ENCODE measurements at places on chromosomes 13 and 19.

- DNase-seq, result no peak
These were observed 19.3 kb downstream of the SLC25A30 start for GRCh38 chr13:45398877-45399276.

DNA sequence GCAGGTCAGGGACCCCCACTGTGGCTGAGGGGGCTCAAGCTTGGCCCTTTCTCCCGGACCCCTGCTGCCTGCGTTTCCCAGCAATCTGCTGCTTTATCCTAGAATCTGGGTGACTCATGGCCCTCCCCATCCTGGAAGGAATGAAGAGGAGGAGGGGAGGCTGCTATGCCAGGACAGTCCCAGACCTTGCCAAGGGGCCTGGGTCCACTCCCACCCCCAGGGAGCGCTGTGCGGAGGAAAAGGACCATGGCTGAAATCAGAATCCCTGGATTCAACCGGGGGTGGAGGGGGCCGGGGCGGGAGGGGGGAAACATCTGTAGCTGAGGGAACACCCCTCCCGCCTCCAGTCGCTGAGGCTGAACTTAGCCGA, 20.5 kb downstream of the ZNF114 start:
- DNase-seq, result no peak

DNA sequence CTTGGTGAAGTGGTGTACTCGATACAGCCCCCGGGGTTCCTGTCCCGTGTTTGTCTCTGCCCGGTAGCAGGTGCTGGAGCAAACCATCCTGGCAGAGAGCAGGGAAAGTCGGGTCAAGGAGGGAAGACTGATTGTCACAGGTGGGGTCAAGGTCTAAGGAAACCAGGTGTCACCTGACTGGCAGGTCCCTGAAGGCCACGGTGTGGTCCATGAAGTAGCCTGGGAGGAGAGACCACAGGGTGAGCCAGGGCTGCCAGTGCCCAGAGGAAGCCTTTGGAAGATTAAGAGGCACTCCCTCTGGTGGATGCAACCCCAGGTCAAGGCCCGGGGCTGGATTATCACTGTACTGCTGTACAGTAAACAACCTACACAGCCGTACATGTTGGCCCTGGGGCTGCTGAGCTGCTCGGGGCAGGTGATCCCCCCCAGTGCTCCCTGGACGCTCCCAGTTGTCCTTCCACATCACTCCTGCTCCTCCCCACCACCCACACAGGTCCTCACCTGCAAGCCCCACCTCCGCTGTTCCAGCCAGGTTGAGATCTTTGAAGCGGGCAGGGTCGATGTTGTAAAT, 6.0 kb upstream of the CCER2 start:
- DNase-seq, result no peak

DNA sequence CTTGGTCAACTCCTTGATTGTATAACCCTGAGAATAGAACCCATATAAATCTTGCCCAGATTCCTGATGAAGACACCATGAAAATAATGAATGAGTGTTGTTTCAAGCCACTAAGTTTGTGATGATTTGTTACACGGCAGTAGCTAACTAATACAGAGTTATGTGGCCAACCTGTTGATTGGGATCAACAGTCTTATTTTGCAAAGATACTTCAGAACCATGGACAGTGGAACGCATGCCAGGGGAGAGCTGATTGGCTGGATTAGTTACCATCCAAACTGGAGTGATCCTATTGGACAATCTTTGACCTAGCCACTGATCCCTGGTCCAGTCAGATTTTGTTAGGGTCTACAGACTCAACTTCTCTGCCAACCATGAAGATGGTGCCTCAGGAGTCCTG, 26.6 kb downstream of the CD70 start:
- no peak for DNase-seq

GRCh38 chr13:87311165-87311564, 360.0 kb upstream of the SLITRK5 start:
- DNase-seq, result no peak

GRCh38 chr13:97849305-97849704, 104.2 kb upstream of the IPO5 start:
- no peak for DNase-seq

DNA sequence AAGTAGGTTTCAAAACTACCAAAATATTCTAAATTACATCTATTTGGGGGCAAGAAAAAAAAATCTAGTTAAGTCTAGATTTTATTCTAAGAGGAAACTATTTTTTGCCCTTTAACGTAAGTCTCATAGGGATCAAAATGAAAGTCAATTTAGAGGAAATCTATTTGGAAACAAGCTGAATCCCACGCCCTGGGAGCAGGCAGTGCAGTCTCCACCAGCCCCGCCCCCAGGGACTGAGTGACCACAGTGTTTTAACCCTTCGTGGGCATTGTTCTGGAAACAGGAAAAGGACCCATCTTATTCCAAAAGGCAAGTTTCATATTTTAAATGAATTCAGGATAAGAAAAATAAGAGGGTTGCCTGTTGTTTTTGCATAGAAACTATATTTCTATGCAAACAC, 209.7 kb downstream of the SPRY2 start:
- no peak for DNase-seq

GRCh38 chr19:33472691-33473652, 48.6 kb downstream of the PEPD start:
- no peak for DNase-seq

GRCh38 chr19:32830231-32831014, 39.1 kb downstream of the SLC7A9 start:
- no peak for DNase-seq

DNA sequence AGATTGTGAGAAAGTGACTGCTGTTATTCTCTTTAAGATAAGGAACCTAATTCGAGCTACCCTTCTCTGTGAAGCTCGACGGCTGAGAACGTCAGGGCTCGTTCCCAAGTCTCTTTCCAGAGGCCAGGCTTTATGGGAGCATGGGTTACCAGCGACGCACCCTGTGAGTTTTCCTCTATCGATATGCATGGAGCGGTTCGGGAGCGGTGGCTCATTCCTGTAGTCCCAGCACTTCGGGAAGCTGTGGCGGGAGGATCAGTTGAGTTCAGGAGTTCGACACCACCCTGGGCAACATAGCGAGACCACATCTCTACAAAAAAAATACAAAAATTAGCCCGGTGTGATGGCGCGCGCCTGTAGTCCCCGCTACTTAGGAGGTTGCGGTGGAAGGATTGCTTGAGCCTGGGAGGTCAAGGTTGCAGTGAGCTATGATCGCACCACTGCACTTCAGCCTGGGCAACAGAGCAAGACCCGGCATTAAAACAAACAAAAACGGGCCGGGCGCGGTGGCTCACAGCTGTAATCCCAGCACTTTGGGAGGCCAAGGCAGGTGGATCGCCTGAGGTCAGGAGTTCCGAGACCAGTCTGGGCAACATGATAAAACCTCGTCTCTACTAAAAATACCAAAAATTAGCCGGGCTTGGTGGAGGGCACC, 681 bp upstream of the ZNF606 start:
- DNase-seq, result no peak

- DNase-seq, result no peak
These were observed 96.6 kb downstream of the RXFP2 start for GRCh38 chr13:31835932-31836331.

DNA sequence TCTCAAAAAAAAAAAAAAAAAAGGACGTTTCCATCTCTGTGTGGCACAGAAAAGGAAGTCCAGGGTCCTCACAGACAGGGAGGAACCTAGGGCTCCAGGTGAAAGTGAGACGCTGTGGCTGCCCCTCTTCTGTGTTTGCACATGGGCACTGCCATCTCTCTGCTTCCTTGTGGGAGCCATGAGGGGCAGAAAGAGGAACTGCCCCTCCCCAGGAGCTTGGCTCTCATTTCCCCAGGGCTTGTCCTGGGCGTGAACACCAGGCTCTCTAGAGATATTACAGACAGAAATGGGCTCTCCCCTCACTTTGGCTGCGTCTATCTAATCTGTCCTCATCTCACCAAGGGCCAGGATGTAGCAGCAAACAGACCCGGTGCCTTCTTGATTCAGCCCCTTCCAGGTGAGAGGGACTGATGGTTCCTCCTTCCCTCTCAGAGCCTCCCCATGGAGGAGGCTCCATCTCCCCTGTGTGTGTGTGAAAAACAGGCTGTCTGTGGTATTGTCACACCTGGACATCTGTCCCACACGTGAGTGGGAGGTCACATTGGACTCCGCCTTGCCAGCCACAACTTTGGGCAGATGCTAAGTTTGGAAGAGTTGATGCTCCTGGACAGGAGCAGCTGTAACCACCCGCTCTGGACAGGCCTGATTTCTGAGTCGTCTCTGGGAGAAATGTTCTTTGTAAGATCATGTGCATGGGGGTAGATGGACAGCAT, 840 bp upstream of the LILRA4 start:
- no peak for DNase-seq

- no peak for DNase-seq
These were observed 1470.9 kb downstream of the UQCRFS1 start for GRCh38 chr19:27742041-27742440.

GRCh38 chr13:99813336-99814095, 158.1 kb downstream of the ZIC5 start:
- no peak for DNase-seq

GRCh38 chr13:73732350-73732749, 401.9 kb downstream of the KLF12 start:
- DNase-seq, result no peak

All from stimulated activated CD4-positive, alpha-beta T cell treated with anti-CD3 and anti-CD28 coated beads, Interleukin-4, amount 100 ng/mL, for 1 hour (primary cell).